ENCODE measurements at places on chromosomes 12 and 14.

DNA sequence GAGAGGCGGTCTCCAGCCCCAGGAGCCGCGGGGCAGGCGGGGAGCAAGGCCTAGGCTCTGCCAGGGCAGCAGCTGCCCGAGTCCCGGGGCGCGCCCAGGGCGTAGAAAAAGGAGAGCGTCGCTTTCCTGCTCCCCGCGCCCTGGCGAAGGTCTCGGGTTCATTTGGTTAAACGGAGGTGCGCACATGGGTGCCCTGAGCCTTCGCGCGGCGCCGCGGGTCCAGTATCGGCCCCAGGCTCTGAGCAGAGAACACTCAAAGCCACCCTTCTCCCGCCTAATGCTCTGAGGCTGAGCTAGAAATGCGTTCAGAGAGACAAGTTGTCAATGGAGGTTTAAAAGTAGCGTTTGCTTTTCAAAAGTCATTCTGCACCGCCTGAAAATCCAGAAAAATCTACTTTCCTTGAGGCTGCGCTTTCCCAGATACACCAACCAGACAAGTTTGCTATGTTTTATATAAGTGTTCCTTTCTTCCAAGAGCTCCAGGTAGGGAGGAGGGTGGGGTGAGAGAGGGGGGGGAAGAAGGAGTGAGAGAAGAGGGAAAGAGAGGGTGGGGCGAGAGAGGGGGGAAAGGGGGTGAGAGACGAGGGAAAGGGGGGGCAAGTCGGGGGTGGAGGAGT lies 1.5 kb downstream of the TMEM132C start:
- no peaks in the 10 kb centered on the region for H3K36me3 ChIP-seq
- no peak overlapping the region for H3K27ac ChIP-seq
- no peak overlapping the region for H3K4me3 ChIP-seq
- H3K4me1 ChIP-seq, result no peaks in the 10 kb centered on the region

DNA sequence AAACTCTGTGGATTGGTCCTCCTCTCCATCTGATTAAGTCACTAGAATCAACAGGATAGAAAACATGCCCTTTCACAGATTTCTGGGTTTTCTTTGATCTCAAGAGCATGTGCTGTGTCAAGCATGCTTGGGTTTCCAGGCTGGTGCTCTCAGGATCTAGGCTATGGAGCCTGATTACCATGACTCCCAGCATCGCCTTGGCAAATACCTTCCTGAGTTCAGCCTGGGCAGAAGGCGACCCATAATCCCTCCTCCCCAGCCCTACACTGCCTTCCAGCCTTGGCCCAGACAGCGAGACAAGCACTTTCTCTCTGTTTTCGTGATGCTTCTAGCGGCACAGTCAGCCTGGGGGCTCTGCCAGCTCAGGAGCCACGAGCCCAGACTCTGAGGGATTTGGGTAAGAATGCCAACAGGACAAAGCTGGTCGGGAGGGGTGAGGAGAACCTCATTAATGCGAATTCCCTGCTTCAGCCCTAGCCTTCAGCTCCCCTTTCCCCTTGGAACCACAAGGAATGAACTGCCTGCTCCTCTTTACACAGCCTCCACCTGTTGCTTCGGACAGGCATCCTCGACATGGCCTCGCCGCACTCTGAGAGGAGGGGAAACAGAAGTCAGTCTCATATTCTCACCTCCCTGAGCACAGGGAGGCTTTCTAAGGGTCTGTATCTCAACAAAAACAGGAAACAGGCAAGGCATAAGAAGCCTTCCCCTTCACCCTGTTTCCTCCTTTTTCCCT lies 227.1 kb downstream of the MSRB3 start:
- no peak overlapping the region for H3K4me3 ChIP-seq
- no peaks in the 10 kb centered on the region for H3K27me3 ChIP-seq
- DNase-seq, result no peak
- H3K36me3 ChIP-seq, result no peaks in the 10 kb centered on the region

DNA sequence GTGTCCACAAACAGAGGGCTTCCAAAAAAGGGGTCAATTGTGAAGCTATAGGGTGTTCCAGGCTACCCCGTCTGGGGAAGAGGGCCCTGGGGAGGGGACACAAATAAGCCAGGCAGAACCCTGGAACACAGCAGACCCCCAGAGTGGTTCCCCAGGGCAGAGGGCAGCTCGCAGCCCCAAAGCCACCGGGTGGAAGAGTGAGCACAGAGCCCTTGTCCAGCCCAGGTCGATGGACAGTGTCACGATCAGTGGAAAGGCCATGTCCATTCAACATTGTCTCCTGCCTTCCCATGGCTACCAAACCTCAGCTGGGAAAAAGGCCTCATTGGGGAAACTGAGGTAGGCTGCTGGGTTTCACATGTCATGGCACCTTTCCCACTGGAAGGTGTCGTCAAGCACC lies 131.4 kb downstream of the DICER1 start:
- H3K4me3 ChIP-seq, result no peak overlapping the region
- no peak for DNase-seq
- no peak overlapping the region for H3K27ac ChIP-seq

- H3K36me3 ChIP-seq, result no peaks in the 10 kb centered on the region
- no peaks in the 10 kb centered on the region for H3K27me3 ChIP-seq
- H3K4me1 ChIP-seq, result peaks cover 31% of the 10 kb centered on the region
- no peak for DNase-seq
- no peak overlapping the region for H3K27ac ChIP-seq
Measured at GRCh38 chr12:54932038-54932437, 52.5 kb downstream of the TESPA1 start.

- peaks cover 36% of the 10 kb centered on the region for H3K4me1 ChIP-seq
- H3K27me3 ChIP-seq, result peaks cover 72% of the 10 kb centered on the region
Measured at GRCh38 chr14:90060965-90061684, 669 bp upstream of the KCNK13 start.

DNA sequence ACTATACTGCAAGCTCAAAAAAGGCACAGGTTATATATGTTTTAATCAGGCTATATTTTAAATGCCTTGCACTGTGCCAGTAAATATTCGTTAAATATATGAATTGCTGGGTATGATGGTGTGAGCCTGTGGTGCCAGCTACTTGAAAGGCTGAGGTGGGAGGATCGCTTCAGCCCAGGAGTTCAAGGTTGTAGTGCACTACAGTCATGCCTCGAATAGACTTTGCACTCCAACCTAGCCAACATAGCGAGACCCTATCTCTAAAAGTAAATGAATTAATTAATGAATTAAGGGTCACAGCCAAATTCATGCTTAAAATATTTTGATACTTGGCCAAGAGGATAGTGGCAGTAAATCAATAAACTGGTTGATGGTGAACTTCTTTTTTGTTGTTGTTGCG lies 22.2 kb upstream of the MDM2 start:
- no peaks in the 10 kb centered on the region for H3K36me3 ChIP-seq
- no peaks in the 10 kb centered on the region for H3K27me3 ChIP-seq
- no peak overlapping the region for H3K4me3 ChIP-seq
- H3K4me1 ChIP-seq, result peaks cover 53% of the 10 kb centered on the region

DNA sequence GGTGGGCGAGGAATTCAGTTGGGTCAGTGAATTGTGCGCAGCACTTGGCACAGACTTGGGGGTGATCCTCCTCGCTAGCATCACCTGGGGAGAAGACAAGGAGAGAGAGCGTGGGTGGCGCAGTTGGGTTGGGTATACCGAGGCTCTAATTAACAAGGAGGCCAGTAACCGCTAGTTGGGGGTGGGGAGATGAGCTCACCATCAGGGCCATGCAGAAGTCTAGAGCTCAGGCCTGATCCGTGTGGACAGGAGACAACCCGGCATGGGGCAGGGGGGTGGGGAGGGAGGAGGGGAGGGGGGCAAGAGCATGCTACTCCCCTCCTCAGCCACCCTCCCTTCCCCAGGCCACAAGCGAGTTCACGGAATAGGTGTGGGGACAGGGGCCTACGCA lies 580 bp downstream of the SALL2 start:
- no peaks in the 10 kb centered on the region for H3K27me3 ChIP-seq
- no peak overlapping the region for H3K27ac ChIP-seq
- peak overlapping the region; percentile 57 for H3K4me3 ChIP-seq

DNA sequence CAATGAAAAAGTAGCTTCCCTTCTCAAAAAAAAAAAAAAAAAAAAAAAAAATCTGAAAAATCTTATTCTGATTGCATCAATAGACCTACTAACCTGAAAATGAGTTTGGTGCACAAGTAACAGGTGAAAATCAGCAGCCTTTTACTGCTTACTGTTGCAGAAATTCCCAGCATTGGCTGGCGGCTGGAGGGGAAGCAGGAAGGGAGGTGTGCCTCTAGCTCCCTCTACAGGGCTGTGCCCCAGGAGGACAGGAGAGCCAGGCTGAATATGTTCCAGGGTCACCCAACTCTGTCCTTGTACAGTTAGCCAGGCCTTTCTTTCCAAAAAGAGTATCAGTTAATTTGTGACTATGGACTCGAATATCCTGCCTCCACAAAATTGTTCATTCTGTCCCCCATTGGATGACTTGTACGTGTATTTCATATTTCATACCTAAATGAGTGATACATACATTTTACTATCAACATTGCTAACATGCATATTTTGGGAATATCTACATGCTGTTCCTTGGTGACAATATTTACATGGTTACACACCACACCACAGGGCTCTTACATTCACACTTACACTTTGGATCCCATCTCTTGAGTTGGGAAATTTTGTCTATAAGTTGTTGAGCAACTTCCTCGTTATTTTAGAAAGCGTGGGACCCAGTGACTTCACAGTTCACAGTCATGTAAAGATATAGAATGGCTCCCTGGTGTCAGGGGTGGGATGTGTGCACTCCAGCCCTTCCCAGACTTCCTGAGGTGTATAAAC lies 124.8 kb downstream of the SAMD4A start:
- H3K27ac ChIP-seq, result peak overlapping the region; percentile 15
- no peaks in the 10 kb centered on the region for H3K4me1 ChIP-seq
- peak; percentile 72 for DNase-seq
- H3K4me3 ChIP-seq, result no peak overlapping the region
- no peaks in the 10 kb centered on the region for H3K36me3 ChIP-seq
- H3K27me3 ChIP-seq, result no peaks in the 10 kb centered on the region

DNA sequence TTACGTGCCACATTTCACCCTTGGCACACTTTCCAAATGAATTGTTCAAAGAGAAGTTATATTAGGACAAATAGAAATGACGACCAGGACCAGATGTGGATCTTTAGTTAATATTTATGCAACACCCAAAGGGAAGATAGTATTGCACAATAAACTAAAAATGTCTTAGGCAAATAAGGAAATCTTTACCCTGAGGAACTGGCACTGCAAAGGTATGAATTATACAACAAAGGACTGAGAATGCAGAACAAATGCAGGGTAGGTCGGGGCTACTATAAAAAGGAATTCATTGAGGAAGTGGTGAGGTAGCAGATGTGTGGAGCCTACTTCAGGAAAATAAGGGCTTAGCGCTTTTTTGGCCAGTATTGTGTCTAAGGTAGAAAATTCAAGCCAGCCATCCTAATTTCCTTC lies 3.9 kb upstream of the TMTC2 start:
- H3K27ac ChIP-seq, result no peak overlapping the region
- no peak for DNase-seq
- no peaks in the 10 kb centered on the region for H3K27me3 ChIP-seq
- no peaks in the 10 kb centered on the region for H3K4me1 ChIP-seq
- no peaks in the 10 kb centered on the region for H3K36me3 ChIP-seq
- no peak overlapping the region for H3K4me3 ChIP-seq

GRCh38 chr12:84786622-84787021 lies 126.0 kb downstream of the SLC6A15 start:
- H3K27me3 ChIP-seq, result no peaks in the 10 kb centered on the region
- no peaks in the 10 kb centered on the region for H3K4me1 ChIP-seq
- H3K4me3 ChIP-seq, result no peak overlapping the region
- no peak for DNase-seq

DNA sequence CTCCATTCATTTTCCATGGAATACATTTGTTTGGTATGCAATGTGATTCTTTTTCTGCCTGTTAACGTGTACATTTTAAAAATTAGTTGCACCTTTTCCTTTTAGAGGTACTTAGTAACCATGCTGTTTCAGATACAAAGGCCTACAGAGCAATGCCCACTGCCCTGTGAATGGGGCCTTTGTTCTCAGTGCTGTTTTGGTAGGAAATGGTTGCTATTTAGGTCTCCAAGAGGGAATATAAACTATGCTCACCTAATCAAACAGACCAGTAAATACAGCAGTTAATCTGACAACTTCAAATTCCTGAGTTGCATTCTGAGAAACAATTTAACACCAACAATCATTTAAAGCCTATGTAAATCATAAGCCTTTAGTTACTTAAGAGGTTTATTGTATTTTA lies 188.7 kb downstream of the BCAT1 start:
- H3K4me1 ChIP-seq, result peaks cover 7% of the 10 kb centered on the region
- H3K4me3 ChIP-seq, result no peak overlapping the region
- DNase-seq, result no peak
- H3K27me3 ChIP-seq, result no peaks in the 10 kb centered on the region
- H3K27ac ChIP-seq, result peak overlapping the region; percentile 23

- no peaks in the 10 kb centered on the region for H3K36me3 ChIP-seq
- no peak for DNase-seq
- H3K4me1 ChIP-seq, result peaks cover 13% of the 10 kb centered on the region
- no peaks in the 10 kb centered on the region for H3K27me3 ChIP-seq
Measured at GRCh38 chr12:11839091-11839641, 189.7 kb downstream of the ETV6 start.

GRCh38 chr14:31712244-31713127 lies 151.3 kb downstream of the NUBPL start:
- no peak overlapping the region for H3K27ac ChIP-seq
- no peak overlapping the region for H3K4me3 ChIP-seq

- DNase-seq, result no peak
- no peak overlapping the region for H3K27ac ChIP-seq
- H3K27me3 ChIP-seq, result no peaks in the 10 kb centered on the region
- H3K4me1 ChIP-seq, result peaks cover 8% of the 10 kb centered on the region
- H3K4me3 ChIP-seq, result no peak overlapping the region
- no peaks in the 10 kb centered on the region for H3K36me3 ChIP-seq
Measured at GRCh38 chr14:55814064-55814463, 234.1 kb downstream of the KTN1 start.

DNA sequence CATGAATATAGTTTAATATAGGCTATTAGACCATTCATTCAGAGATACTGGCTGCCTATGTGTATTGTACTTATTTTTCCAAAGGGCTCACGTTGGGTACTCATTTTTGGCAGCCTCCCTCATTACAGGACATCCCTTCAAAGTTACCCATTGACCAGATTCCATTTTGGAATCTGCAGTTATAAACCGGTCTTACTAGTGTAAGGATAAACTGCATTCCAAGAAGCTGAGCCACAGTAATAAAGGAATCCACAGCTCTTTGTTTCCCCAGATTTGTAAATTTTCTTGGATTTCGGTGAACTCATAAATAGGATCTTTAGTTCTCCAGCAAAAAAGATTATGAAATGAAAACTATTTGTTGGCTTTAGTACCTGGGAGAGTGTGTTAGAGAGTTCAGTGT lies 18.9 kb upstream of the CFL2 start:
- H3K4me3 ChIP-seq, result no peak overlapping the region
- H3K36me3 ChIP-seq, result no peaks in the 10 kb centered on the region
- H3K27me3 ChIP-seq, result no peaks in the 10 kb centered on the region
- DNase-seq, result no peak
- H3K4me1 ChIP-seq, result no peaks in the 10 kb centered on the region
- H3K27ac ChIP-seq, result no peak overlapping the region

- no peak overlapping the region for H3K4me3 ChIP-seq
- no peak overlapping the region for H3K27ac ChIP-seq
- H3K36me3 ChIP-seq, result no peaks in the 10 kb centered on the region
- no peaks in the 10 kb centered on the region for H3K4me1 ChIP-seq
- H3K27me3 ChIP-seq, result no peaks in the 10 kb centered on the region
Measured at GRCh38 chr14:31181271-31181670, 26.3 kb downstream of the HECTD1 start.

- peaks cover 50% of the 10 kb centered on the region for H3K4me1 ChIP-seq
- no peaks in the 10 kb centered on the region for H3K36me3 ChIP-seq
- H3K27me3 ChIP-seq, result no peaks in the 10 kb centered on the region
- H3K27ac ChIP-seq, result no peak overlapping the region
- peak overlapping the region; percentile 58 for H3K4me3 ChIP-seq
- DNase-seq, result no peak
Measured at GRCh38 chr12:124862768-124863415, 772 bp downstream of the SCARB1 start.

Data from left lung (tissue), 14 donors.